H1 (cell line): ENCODE measurements at places on chromosomes 1 and 21.

DNA sequence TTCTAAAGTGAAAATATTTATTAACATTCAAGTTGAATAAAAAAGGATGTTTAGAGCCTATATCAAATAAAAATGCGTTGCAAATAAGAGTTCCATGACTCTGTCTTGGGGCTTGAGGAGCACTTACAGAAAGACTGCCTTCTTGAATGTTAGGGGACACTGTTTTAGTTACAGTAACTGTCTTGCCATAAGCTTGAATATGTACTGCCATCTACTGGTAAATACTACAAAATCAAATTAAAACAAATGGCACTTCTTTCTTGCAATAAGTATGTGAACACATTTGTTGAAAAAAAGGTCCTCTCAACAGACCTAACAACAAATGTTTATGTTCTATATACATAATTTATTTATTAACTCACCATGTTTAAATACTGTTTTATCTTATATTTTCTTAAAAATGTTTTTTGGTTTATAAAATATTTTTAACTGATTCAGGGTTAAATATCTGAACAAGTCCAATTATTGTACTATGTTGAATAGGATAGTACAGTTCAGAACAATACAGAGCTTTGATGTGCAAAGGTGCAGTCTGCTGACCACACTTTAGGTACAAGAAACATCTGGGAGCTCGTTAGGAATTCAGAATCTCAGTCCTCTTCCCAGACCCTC is 199.5 kb downstream of the LRRIQ3 start:
- no peaks in the 10 kb centered on the region for H3K36me3 ChIP-seq
- no peak overlapping the region for H3K27ac ChIP-seq
- no peaks in the 10 kb centered on the region for H3K4me1 ChIP-seq
- H3K27me3 ChIP-seq, result no peaks in the 10 kb centered on the region
- no peak for DNase-seq
- no peak overlapping the region for H3K4me3 ChIP-seq

DNA sequence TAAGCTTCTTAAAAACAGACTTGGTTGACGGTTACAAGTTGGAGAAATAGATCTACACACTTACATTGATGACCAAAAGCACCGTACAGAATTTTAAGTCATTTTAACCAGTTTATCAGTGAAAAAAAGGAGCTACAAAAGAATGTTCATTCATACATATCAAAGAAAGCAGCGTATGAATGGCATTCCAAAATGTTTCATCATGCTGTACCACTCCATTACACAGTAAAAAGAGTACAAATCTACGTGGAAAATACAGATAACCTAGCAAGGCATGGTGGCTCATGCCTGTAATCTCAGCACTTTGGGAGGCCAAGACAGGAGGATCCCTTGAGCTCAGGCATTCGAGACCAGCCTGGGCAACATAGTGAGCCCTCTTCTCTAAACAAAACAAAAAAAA is 40.3 kb downstream of the ZZZ3 start:
- DNase-seq, result no peak
- no peak overlapping the region for H3K4me3 ChIP-seq
- H3K27me3 ChIP-seq, result no peaks in the 10 kb centered on the region

DNA sequence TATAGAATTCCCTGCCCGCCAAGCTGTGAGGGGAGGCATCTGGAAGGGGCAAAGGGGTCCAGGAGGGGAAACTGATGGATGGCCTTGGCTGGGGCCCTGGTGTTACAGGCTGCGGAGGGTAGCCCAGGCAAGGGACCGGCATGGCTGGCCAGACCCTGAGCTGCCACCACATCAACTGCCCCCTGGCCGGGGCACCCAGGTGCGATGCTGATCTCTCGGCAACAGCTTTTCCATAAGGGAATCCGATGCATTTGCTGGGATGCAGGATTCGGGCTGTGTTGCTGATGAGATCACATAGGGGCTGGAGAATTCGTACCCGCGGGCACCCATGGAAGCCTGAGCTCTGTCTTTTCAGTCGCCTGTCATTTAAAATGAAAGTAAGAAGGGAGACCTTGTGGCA is 73.7 kb downstream of the PRDM16 start:
- DNase-seq, result no peak

- H3K4me1 ChIP-seq, result no peaks in the 10 kb centered on the region
- no peak overlapping the region for H3K4me3 ChIP-seq
- no peak overlapping the region for H3K27ac ChIP-seq
Measured at GRCh38 chr1:168167806-168168205, 11.0 kb upstream of the TIPRL start.

DNA sequence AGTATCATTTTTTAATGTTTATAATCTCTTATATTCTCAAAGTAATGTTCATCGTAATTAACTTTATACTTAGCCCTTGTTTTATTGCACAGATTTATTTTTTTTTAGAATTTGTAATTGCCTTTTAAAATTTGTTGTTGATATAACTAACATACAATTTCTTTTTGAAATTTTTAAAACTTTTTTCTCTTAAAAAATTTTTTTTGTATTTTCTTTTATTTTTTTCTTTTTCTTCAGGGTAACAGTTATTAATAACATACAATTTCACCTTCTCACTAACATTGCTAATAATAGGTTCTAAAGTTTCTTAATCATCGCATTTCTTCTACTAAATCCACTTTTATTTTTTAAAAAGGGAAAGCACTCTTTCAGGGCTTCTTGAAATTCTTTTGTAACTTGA is 11.3 kb upstream of the VAMP4 start:
- no peaks in the 10 kb centered on the region for H3K36me3 ChIP-seq
- H3K27ac ChIP-seq, result no peak overlapping the region
- no peak overlapping the region for H3K4me3 ChIP-seq
- no peak for DNase-seq

- H3K4me1 ChIP-seq, result no peaks in the 10 kb centered on the region
- no peaks in the 10 kb centered on the region for H3K27me3 ChIP-seq
- H3K36me3 ChIP-seq, result no peaks in the 10 kb centered on the region
- H3K27ac ChIP-seq, result no peak overlapping the region
Measured at GRCh38 chr1:181504399-181504842, 21.1 kb downstream of the CACNA1E start.

GRCh38 chr1:231134624-231135023 is 27.2 kb upstream of the TRIM67 start:
- H3K27me3 ChIP-seq, result no peaks in the 10 kb centered on the region
- no peaks in the 10 kb centered on the region for H3K4me1 ChIP-seq
- no peak overlapping the region for H3K4me3 ChIP-seq
- no peak overlapping the region for H3K27ac ChIP-seq
- no peak for DNase-seq
